T-helper 2 cell (primary cell): ENCODE measurements at places on chromosomes 7 and 10.

- no peak for DNase-seq
Observed at GRCh38 chr7:54704851-54705250, 54.2 kb downstream of the SEC61G start.

DNA sequence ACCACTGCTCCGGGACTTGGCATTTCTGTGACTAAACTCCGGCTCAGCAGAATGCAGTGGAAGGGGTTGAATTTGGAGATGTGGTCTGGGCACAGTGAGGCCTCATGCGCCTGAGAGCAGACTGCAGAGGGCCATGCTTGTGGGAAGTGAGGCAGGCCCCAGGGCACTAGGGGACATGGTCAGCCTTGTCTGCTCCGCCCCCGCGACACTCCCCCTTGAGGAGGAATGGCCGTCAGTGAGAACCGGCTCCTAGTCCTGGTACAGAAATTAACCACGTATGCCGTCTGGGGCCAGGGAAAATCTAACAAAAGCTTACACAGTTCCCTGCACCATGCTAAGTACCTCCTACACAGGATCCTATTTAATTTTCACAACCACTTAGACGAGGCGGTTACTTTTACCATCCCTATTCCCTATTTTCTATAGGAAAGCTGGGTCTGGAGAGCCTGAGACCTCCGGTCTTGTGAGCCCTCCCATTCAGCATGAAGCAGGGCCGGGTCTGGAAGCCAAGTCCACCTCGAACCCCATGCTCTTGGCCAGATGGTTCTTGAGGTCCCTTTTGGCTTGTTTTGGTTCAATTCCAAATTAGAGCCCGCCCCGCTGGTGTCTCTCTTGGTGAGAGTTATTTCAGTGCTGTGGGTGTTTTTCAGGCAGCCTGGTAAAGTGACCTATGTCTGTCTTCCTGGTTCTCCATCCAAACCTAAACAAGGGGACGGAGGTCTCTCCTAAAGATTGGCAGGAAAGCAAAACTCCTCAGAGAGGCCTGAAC is 87.7 kb upstream of the PITRM1 start:
- DNase-seq, result no peak

DNA sequence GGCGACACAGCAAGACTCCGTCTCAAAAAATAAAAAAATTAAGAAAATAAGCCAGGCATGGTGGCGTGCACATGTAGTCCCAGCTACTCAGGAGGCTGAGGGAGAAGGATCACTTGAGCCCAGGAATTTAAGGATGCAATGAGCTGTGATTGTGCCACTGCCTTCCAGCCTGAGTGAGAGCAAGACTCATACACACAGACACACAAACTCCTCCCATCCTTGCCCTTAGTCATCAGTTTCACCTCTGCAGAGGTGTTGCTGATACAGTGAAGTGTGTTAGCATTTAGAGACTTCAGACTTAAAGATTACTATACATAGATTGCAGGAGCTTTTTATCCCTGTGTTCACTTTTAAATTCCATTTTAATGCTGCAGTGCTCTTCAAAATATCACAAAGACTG is 5.5 kb upstream of the H2AZ2 start:
- DNase-seq, result no peak

DNA sequence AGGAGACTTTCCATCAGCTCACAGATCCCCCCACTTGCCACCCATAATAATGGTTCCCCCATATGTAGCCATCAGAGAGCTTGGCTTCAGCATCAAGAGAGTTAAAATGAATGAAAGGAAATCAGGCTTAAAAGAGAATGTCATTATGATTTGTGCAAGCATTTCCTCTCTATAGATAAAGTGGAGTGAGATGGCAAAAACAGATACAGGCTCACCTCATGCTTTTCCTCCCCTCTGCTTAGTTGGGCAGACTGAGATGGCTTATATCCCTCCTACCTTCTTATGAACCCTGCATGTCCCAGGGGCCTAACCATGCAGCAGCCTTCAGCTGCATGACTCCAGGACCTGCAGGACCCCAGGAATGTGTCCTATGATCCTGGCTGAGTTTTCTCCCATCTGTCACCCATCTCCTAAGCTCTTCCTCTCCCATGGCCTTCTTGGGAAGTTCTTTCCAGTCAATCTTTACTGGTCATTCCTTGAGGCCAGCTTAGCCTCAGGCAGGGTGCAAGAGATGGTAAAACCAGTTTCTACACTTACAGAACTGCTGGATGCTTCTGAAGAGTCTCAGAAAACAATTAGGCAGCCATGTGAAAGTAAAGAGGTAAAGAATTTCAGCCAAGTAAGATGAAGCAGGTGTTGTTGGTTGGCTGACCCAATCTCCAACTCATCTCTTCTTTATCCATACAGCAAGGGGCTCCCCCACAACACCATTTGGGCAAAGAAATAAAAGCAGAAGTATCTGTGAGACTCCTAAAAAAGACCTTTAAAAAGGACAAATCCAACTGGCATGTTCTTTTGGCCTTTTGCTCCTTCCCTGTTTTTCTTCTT is 159.7 kb downstream of the RTKN2 start:
- DNase-seq, result no peak

DNA sequence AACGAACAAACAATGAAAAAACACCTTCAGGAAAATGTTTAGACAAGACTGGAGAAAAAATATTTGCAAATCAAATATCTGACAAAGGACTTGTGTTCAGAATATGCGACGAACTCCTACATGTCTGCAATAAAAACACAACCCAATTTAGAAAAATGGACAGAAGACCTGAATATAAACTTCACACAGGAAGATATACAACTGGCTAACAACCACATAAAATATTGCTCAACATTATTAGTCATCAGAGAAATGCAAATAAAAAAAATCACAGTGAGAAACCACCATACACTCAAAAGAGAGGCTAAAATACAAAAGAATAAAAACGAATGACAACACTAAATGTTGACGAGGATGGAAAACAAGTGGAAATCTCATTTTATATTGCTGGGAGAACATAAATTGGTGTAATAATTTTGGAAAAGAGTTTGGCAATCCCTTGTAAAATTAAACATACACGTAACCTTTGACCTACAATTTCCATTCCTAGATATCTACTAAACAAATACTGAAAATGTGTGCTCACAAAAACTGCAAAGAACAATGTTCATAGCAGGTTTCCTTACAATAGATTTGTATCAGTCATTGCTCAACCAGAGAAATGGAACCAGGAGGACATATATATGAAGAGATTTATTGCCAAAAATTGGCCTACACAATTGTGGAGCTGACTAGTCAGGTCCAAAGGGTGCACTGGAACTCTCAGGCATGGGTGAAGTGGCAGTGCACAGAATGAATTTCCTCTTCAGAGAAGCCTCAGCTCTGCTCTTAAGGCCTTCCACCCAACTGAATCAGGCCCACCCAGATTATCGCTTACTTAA is 82.9 kb upstream of the OGDHL start:
- DNase-seq, result no peak

DNA sequence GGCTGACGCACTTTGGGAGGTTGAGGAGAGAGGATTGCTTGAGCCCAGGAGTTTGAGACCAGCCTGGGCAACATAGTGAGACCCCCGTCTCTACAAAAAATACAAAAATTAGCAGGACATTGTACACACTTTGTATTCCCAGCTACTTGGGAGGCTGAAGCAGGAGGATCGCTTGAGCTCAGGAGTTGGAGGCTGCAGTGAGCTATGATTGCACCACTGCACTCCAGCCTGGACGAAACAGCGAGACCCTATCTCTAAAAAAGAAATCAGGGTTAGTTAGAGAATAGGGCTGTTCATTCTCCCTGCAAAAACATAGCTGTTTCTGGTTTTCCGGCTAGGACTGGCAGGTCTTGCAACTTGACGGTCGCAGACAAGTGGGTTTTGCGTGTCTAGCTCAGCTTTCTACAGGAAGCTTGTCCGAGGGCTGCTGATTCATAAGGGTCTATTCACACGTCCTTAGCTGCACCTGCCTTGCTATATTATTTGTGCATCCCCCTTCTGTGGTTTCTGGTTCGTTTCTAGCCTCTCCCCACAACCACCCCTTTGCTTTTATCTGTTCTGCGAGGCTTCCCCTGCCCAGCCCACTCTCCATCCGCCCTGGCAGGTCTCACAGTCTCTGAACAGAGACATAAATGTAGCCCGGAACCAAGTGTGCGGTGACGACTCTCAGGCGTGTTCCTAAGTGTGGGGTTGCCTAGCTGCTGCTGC is 10.7 kb downstream of the AMZ1 start:
- peak; percentile 30 for DNase-seq

GRCh38 chr7:140509789-140510188 is 30.5 kb upstream of the MKRN1 start:
- DNase-seq, result no peak

DNA sequence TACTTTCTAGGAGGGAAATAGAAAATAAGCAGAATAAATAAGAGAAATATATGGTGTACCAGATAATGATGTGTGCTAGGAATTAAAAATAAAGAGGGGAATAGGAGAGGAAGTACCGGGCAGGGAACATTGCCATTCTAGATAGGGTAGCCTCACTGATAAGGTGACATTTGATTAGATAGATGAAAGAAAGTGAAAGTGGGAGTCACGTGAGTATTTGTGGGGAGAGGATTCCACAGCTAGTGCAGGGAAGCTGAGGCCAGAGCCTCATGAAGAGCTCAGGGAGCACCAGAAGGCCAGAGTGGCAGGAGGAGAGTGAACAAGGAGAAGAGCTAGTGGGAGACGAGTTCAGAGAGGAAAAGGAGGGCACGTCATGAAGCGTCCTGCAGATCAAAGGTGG is 49.1 kb downstream of the CDHR3 start:
- no peak for DNase-seq

DNA sequence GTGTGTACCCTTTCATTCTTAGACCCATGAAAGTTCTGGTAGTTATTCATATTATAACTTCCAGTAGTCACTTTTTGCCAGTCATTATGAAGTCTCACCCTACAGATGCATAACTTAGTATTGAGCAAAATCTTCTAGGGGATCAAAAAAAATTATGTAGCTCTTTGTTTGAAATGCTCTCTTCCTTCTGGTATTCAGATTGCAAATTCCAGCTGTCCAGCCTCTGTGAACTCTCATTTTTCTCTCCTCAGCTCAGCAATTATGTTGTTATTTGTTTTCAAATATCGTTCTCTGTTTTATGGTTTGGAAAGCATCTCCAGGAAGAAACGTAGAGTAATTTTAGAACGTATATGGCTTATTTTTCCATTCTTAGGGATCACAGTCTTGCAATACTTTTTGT is 442.5 kb downstream of the SEMA3D start:
- DNase-seq, result no peak

GRCh38 chr7:80413383-80413945 is 98.4 kb downstream of the GNAT3 start:
- no peak for DNase-seq

- DNase-seq, result no peak
Observed at GRCh38 chr10:117355072-117355471, 20.2 kb downstream of the PDZD8 start.
